ENCODE measurements at places on chromosomes 5 and 9. TPM values are rescaled to one million over a fixed set of nuclear protein-coding genes. Genes with fewer than 3 reads are reported as not detected.

GRCh38 chr9:4796988-4797853, 4.5 kb downstream of the RCL1 start:
- peak; percentile 48 for DNase-seq

DNA sequence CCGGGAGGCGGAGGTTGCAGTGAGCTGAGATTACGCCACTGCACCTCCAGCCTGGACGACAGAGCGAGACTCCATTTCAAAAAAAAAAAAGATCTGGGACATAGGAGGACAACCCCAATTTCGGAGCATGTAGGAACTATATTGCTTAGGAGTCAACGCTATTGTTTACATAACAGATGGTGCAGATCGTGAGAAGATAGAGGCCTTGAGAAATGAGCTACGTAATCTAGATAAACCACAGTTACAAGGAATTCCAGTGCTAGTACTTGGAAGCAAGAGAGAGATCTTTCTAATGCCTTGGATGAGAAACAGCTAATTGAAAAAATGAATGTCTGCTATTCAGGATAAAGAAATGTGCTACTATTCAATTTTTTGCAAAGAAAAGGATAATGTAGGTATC, 20.3 kb downstream of the TBC1D2 start:
- no peak for DNase-seq

- no peak for DNase-seq
These were observed 19.4 kb downstream of the MVB12B start for GRCh38 chr9:126346031-126346430.

The PCDHA5 gene
- total RNA-seq, result 0.08 TPM

The KCNN2 gene
- total RNA-seq, result not detected

DNA sequence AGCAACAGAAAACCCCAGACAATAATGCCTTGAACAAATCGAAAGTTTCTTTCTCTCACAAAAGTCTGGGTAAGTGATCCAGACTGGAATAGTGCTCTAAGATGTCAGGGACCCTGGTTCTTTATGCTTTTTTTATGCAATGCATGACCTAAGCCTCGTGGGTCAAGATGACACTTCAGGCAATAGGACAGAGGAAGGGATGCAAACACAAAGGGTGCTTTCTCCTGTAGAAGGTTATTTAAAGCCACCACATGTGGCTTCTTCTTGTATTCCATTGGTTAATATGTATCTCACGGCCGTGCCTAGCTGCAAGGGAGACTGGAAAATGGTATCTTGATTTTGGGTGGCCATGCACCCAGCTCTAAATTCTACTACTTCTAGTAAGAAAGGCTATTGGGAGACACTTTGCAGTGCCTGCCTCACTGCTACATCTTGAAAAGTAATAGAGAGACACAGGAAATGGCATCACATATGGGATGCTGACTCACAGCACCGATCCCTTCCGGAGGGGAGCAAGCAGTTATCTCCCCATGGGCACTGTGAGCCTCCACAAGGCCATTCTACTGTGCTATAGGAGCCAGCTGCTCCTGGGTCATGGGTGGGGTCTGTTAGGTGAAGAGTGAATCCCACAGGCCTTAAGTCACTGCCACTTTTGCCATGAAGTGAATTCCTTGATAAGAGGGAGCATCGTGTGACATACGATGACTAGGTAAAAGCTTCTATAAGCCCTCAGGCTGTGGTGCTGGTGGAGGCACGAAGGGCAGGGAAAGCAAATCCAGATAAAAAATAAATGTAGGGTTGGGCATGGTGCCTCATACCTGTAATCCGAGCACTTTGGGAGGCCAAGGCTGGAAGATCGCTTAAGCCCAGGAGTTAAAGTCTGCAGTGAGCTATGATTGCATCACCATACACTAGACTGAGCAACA, 32.5 kb upstream of the RAB14 start:
- DNase-seq, result peak; percentile 25

The CSNK1G3 gene
- total RNA-seq, result 71.0 TPM

DNA sequence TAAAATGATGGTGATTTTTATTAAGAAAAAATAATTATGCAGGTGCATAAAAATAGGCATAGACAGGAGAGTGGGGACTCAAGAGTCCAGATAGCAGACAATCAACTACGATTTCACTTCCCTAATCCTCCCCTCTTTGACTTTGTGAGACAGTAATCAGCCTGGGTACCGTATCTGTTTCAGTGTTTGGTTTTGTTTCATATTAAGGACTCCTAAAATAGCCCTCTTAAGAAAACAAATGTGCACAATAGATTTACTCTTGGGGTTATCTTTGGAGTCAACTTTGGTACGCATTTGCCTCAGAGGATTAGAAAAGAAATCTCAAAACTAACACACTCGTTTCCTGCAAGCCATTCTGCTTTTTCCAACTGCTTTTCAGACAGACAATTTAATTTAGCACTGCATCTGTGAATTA, 96.3 kb downstream of the ZNF608 start:
- peak; percentile 87 for DNase-seq

The C5orf63 gene
- 4.0 TPM for total RNA-seq

- peak; percentile 82 for DNase-seq
These were observed 81.2 kb upstream of the TRIM32 start for GRCh38 chr9:116605904-116606341.

GRCh38 chr9:132627106-132627505, 42.7 kb downstream of the DDX31 start:
- DNase-seq, result no peak

- DNase-seq, result peak; percentile 52
These were observed 425 bp downstream of the PTPA start for GRCh38 chr9:129111528-129112151.

DNA sequence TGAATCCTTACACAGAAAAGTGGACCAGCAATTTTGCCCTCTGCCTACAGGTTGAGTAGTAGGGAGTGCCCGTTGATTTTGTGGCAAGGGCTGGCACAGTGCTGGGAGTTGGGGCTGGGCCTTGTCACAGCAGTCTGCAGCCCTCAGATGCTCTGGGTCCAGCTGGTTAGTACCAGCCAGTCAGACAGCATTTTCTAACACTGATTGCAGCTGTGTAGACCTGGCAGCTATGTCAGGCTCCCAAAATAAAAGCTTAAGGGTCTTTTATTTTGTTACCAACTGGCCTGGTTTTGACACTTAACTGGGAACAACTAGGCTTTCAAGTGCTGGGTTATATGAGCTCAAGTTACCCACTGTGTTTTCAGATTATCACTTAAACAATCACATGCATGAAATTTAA, 57.7 kb downstream of the MAT2B start:
- DNase-seq, result no peak

DNA sequence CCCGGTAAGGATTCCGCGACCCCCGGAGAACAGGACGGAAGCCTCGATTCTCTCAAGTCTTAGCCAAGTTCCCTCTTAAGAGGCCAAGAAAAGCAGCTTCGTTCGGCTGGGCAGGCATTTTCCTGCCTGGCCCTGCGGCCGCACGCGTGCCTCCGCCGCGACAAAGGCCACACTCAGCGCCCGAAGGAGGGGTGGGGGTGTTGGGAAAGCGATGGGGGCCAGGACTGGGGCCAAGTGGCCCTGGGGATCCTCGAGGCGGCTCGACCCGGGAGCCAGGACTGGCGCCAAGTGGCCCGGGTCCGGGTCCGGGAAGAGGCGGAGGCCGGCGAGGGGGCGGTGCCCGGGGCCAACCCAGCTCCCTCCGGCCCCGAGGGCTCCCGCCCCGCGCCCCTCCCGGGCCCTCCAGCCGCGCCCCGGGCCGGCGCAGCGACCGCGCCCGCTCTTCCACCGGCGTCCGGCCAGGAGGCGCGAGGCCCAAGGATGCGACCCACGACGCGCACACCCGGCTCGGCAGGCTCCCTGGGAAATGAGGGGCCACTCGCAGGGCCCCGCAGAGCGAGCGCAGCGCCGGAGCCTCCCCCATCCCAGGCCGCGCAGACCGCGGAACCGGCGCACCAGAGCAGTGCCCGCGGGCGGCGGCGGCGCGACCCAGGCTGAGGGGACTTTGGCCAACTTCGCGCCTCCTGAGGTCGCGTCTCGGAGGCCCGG, 756 bp downstream of the VAV2 start:
- no peak for DNase-seq

DNA sequence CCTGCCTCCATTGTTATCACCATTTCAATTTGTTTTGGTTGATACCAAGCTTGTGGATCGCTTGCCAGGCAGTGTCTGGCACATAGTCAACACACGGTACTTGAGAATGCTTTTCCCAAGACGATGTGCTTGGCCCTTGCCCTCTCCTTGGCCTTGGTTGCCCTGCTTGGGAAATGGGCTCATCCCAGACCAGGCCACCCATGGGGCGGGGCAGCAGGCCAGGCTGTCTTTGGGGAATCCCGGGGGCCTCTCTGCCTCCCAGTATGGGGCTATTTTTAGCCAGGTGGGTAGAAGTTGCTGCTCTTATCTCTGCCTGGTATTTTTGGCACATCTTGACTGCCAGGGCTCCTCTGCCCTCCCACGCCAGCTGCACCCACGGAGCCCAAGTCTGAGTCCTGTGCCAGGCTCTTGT, 49.9 kb downstream of the LMX1B start:
- DNase-seq, result peak; percentile 10

The MARVELD2 gene
- total RNA-seq, result 0.63 TPM

GRCh38 chr5:167843881-167844572, 447.4 kb upstream of the WWC1 start:
- no peak for DNase-seq

GRCh38 chr9:95642189-95642588, 125.4 kb upstream of the PTCH1 start:
- no peak for DNase-seq

- peak; percentile 64 for DNase-seq
These were observed 44.6 kb upstream of the PIK3R1 start for GRCh38 chr5:68170826-68171558.

The CER1 gene
- total RNA-seq, result not detected

GRCh38 chr5:89570557-89570956, 687.6 kb upstream of the MEF2C start:
- DNase-seq, result no peak

- no peak for DNase-seq
These were observed 37.4 kb downstream of the CAMK4 start for GRCh38 chr5:111261610-111262009.

- DNase-seq, result no peak
These were observed 205.4 kb downstream of the SPATA31A6 start for GRCh38 chr9:42388846-42389245.

DNA sequence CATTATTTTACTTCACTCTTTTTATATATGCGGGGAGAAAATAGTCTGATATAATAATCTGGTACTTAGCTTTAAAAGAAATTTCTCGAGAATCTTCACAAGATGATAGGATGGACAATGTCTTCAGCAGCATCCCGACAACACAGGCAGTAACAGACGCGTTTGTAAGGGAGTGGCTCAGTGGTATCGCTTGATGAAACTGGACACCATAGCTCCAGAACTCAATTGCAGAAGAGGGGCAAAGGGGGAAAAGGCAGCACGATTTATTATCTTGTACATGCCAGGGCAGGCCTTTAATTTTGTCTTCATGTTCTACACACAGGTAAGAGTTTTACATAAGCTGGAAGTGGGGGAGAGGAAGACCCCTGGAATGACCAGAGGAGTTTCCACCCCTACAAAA, 15.7 kb downstream of the IL4 start:
- no peak for DNase-seq

- peak; percentile 97 for DNase-seq
These were observed 714 bp upstream of the CNOT8 start for GRCh38 chr5:154857530-154858296.

GRCh38 chr9:75712700-75713099, 177.8 kb upstream of the PCSK5 start:
- DNase-seq, result no peak

- DNase-seq, result no peak
These were observed 2.3 kb upstream of the TBCA start for GRCh38 chr5:77778398-77778797.

The ESM1 gene
- 1.1 TPM for total RNA-seq

GRCh38 chr9:133322701-133323100, 13.3 kb downstream of the SURF6 start:
- DNase-seq, result no peak

DNA sequence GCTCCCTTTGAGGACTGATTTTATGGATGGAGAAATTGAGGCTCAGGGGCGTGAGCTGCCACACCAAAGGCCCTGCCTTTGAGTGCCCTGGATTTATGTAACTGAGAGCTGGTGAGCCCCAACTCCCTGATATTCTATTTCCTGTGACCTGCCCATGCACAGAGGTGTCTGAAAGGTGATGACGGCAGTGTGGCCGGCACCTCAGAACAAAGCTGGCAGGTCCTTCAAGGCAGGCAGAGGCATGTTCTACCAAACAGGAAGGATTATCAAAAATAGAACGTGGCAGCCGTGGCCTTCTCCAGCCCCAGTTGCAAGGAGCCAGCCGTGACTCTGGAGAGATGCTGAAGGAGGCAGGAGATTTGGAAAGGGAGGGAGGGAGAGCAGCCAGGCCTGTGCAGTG, 36.2 kb downstream of the INSYN2B start:
- DNase-seq, result no peak

The KLF9 gene
- total RNA-seq, result 30.4 TPM

DNA sequence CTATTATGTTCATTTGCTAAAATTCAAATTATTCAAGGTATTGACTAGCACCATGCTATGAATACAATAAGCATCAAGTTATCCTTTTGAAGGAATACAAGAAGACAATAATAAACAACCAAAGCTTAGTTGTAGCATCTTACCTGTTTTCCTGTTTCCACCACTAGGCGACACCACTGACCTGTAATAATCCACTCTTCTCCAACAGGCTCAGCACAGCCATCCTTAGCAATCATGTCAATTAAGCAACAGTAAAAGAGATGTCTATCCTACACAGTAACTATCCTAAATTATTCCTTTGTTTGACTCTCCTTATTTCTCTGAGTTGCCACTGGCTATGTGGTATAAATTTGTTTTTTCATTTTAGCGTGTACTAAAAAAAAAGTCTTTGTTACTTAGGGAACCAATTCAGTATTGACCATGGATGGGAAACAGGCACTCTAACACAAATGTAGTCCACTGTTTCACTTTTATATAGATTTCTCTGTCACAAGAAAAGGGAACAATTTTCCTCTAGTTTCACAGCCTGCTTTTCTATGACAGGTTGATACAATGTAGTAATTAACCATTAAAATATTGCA, 46.2 kb downstream of the PCA3 start:
- peak; percentile 82 for DNase-seq

DNA sequence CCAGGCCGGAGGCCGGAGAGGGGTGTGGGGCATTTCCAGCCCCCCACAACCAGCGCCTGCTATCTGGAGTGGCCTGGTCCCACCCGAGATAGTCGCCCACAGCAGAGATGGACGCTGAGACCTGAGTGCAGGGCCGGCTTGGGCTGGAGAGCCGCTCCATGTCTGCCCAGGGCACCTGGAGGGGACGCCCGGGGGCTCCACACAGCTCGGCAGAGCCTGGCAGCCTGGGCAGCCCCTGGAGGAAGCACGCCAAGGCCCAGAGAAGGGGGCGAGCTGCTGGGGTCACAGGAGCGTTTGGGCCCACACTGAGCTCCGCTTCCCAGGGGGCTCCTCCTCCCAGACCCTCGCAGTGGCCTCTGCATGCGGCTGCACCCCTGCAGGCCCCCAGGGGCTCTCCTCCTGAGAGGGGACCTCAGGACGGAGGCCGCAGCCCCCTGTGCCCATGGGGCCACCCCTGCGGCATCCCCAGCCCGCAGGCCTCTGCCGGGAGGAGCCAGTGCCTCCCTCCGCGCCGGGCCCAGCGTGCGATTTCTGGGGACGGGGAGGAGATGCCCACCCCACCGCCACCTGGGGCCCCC, 42.2 kb upstream of the EGFL7 start:
- DNase-seq, result no peak
